ENCODE measurements at places on chromosomes 3 and 15.
A peak's percentile ranks its signal among the peaks of the same experiment; 100 is the strongest.

- no peak for DNase-seq
Measured at GRCh38 chr15:83955806-83956265, 279.7 kb upstream of the GOLGA6L4 start.

- DNase-seq, result no peak
Measured at GRCh38 chr15:57458356-57458781, 82.1 kb downstream of the CGNL1 start.

DNA sequence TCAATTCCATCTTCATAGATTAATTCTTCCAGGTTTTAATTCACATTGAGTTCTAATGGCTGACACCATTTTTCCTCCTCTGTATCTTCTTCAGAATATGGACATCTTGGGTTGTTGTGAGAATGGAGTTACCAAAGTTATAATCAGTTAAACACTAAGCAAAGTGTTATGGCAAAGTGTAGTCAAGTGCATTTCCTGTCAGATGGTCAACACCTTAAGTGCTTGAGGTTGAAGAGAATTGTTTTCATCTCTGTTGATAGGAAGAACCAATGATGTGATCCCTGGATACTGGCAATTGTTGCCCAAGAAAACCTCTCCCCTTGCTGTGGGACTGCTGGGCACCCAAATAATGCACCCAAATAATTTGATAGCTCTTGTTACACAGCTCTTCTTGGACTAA lies 102.6 kb upstream of the SATB1 start:
- no peak for DNase-seq

DNA sequence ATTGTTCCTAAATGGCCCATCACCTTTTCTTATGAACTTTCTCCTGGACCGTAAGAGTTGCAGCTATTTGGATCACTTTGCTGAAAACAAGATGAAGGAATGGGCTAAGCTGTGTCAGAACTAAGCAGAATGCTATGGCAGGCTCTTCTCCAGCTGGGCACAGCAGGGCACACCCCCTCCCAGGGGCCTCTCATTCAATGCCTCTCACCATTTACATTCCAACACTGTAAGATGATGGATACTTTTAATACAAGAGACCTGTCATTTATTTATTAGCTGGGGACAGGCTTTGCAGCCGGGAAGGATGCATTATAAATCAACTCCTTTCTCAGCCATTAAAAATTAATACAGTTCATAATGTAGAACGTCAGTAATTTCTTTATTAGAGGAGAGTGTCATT lies 240.1 kb downstream of the NTRK3 start:
- no peak for DNase-seq

DNA sequence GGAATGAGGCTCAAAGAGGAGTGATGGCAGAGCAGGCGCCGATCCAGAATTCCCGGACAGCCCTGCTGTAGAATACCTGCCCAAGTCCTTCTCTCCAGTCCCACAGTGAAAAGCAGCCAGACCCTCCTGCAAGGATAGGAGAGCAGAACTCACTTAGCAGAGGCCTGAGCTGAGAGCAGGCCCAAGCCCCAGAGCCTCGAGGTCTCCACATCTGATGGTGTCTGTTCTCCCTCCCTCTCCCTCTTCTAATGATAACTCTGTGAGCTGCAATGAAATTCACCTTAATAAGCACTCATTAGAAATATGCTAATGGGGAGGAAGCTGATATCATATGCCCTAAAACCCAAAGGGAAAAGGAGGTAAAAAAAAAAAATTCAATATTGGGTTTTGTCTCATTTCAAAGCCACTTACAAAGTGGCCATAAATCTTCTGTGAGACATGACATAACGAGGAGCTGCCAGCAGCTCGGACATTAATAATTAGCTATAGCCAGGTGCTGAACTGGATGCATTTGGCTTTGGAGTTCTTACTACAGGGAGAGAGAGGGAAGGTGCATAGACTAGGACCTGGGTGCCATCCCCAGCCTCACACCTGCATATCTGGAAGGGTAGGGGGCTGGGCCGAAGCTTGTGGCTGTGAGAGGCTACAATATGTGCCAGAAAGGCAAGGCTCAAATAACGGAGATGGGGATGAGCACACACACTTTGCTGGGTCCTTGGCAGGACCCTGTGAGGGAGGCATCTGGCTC lies 108.4 kb downstream of the MEGF11 start:
- no peak for DNase-seq

GRCh38 chr3:122824465-122825381 lies 29.9 kb downstream of the SLC49A4 start:
- peak; percentile 12 for DNase-seq

- no peak for DNase-seq
Measured at GRCh38 chr15:41827290-41827879, 507 bp upstream of the JMJD7 start.

- no peak for DNase-seq
Measured at GRCh38 chr3:42371776-42372175, 38.6 kb downstream of the LYZL4 start.

- no peak for DNase-seq
Measured at GRCh38 chr15:47856071-47856470, 138.8 kb downstream of the SEMA6D start.

- no peak for DNase-seq
Measured at GRCh38 chr3:83662381-83662960, 1296.3 kb upstream of the CADM2 start.

GRCh38 chr3:156644958-156645357 lies 29.4 kb upstream of the TIPARP start:
- DNase-seq, result no peak

- no peak for DNase-seq
Measured at GRCh38 chr3:48555231-48555948, 1.2 kb downstream of the PFKFB4 start.

DNA sequence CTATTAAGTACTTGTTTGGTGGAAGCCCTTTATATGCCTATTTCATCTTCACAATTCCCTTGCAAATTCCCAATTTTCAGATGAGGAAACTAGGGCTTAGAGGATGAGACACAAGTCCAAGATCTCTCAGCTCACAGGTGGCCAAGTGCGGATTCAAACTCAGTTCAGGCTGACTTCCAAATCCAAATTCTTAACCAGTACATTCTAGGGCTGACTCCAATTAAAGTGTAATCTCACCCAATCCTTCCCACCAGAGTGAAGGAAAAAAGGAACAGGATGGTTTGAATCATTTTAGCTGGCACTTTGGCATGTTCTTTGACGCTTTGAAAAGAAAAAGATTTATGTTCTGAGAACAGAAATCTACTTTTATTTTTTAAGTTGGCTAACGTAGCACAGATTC lies 12.7 kb downstream of the ARHGEF3 start:
- no peak for DNase-seq

DNA sequence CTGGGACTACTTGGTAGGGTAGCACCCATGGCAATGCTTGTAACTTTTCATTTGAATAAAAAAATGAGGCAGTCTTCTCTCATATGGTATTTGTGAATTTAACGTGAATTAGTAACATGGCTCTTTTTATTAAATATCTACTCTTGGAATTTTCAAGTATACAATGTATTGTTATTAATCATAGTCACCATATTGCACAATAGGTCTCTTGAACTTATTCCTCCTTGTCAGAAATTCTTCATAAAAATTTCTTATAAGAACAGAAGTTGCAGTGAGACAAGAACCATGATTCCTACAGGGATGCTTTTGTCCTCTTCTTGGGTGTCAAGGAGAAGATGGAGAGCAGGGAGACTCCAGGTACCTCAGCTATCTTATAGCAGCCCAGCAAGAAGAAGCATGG lies 203.8 kb upstream of the FEZF2 start:
- no peak for DNase-seq

DNA sequence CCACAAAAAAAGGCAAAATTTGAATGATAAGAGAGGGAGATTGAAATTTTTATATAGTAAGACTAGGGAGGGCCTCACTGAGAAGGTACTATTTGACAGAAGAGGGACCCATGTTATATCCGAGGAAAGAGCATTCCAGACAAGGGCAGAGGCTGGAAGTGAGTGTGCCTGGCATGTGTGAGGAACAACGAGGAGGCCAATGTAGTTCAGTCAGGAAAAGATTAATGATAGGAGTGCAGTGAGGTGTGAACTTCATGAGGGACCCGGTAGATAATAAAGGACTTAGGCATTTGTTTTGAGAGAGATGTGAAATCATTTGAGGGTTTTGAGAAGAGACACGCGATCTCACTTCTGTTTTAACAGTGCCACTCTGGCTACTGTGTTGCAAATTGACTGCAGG lies 36.3 kb downstream of the ASTE1 start:
- DNase-seq, result no peak

GRCh38 chr3:133712017-133712416 lies 34.2 kb upstream of the TF start:
- no peak for DNase-seq

GRCh38 chr3:62600033-62600432 lies 226.7 kb upstream of the FEZF2 start:
- DNase-seq, result no peak

- DNase-seq, result no peak
Measured at GRCh38 chr3:170000051-170000450, 33.4 kb downstream of the SEC62 start.
